PC-3 (cell line): ENCODE measurements at places on chromosomes 5 and 9. TPM values are rescaled to one million over a fixed set of nuclear protein-coding genes. Genes with fewer than 3 reads are reported as not detected.

The FBXL7 gene
- total RNA-seq: 0.18 TPM in 1 of 2 replicates, not detected in the other

The C5orf52 gene
- 0.84 TPM in 1 of 2 replicates, not detected in the other for total RNA-seq

The FGD3 gene
- 5.4 and 6.3 TPM in 2 replicates for total RNA-seq

- H3K27me3 ChIP-seq: no peaks in the 10 kb centered on the region
- no peaks in the 10 kb centered on the region for H3K4me1 ChIP-seq
- H3K4me3 ChIP-seq: no peak overlapping the region
These were observed 28.3 kb upstream of the GFPT2 start for GRCh38 chr5:180381428-180381827.

DNA sequence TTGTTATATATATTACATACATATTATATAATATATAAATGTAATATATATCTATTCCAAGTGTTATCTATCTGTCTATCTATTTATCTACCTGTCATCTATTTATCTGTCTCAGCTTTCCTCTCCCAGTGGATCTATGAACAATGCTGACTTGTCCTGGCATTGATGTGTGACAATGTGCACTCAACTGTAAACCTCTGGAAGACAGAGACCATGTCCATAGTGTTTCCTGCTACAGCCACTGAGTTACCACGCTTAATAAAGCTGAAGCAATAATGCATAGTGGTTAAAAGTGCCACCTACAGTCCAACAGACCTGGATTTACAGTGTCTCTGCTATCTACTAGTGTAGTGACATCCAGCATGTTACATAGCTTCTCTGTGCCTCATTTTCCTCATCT, 57.2 kb upstream of the TMED7 start:
- no peak overlapping the region for H3K4me3 ChIP-seq
- no peak overlapping the region for H3K27ac ChIP-seq
- H3K4me1 ChIP-seq: no peaks in the 10 kb centered on the region
- peaks cover 16% of the 10 kb centered on the region for H3K27me3 ChIP-seq
- H3K36me3 ChIP-seq: no peaks in the 10 kb centered on the region

GRCh38 chr5:133086366-133086875, 34.6 kb downstream of the HSPA4 start:
- H3K4me3 ChIP-seq: no peak overlapping the region
- no peak overlapping the region for H3K27ac ChIP-seq
- no peaks in the 10 kb centered on the region for H3K27me3 ChIP-seq
- DNase-seq: no peak
- no peaks in the 10 kb centered on the region for H3K4me1 ChIP-seq

- H3K36me3 ChIP-seq: no peaks in the 10 kb centered on the region
- peaks cover 23% of the 10 kb centered on the region for H3K4me1 ChIP-seq
- DNase-seq: peak; percentile 86
- H3K4me3 ChIP-seq: no peak overlapping the region
These were observed 5.5 kb downstream of the TTLL11 start for GRCh38 chr9:122087406-122088200.

DNA sequence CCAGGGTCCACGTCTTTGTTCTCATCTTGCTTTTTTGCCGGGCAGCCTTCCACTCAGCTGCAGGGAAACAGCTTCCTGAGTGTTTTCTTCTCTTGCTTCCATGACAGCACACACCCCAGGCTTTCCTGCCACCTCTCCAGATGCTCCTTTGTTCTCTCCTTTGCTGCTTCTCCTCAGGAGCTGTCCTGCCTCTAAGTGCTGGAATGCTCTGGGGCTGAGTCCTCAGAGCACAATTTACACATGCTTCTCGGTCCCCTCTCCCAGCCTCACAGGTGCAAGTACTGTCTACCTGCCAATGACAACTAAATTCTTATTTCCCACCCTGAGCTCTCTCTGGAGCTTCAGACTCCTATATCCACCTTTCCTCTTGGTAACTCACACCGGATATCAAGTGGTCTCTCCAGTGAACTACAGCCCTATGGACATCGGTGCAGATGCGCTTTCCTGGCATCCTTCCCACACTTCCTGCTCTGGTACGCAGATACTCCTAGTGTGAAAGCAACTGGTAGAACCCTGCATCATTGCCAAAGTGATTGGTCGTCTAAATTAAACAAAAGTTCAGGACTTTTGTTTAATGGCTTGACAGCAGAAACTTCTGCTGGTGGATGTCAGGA, 13.4 kb upstream of the ACSL6 start:
- no peak overlapping the region for H3K27ac ChIP-seq
- no peak for DNase-seq

DNA sequence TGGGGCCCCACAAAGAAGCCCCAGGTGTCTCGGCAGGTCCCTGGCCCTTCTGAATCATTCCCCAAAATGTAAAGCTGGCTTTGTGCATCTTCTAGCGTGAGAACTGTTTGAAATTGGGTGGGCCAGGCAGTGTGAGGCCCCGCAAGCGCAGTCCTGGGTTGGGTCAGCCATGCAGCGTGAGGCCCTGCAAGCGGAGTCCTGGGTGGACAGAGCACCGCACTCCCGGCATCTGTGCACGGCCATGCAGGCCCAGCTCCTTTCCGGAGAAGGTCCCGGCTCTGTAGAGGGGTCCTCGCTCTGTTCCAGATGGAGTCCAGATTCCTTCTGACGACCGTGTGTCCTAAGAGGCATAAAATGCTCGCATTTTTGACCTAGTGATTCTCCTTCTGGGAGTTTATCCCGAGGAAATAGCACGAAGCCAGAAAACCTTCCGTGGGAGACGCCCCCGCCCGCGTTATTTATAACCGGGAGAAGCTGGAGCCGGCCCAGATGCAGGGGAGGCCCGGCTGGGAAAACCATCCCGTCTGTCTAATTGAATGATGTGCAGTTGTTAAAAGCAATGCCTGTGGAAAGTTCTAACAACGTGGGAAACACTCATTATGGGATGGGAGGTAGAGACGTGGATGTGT, 19.4 kb upstream of the NOTCH1 start:
- no peak overlapping the region for H3K27ac ChIP-seq
- no peaks in the 10 kb centered on the region for H3K36me3 ChIP-seq
- H3K4me3 ChIP-seq: no peak overlapping the region
- DNase-seq: no peak
- peaks cover 12% of the 10 kb centered on the region for H3K4me1 ChIP-seq

DNA sequence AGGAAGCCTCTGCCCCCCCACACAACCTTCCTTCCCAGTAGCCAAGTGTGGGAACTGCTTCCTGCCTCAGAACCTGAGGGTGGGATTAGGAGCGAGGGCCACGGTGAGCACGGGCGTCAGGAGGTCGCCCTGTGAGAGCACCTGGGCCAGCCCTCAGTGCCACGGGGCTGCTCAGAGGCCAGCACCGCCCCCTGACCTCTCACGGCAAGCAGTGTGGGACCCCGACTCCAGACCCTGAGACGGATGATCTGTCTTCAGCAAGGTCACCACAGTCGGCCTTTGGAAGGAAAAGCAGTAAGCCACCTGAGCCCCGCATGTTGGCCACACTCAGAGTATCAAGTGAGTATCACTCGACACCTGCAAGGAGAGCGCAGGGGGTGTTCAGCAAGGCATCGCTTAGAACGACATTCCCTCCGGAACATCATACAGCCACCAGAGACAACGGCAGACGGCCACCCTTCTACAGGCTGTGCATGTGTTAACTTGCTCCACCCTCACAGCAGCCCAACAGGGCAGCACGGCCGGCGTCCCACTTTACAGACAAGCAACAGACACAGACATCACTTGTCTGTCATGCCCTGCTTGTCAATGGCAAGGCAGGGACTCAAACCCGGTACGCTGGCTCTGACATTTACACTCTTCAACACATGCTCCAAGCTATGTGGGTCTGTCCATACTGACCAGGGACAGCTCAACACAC, 50.2 kb downstream of the IPPK start:
- no peak overlapping the region for H3K27ac ChIP-seq
- peaks cover 6% of the 10 kb centered on the region; the same call in 1 of the 2 replicates for H3K4me1 ChIP-seq
- DNase-seq: no peak
- H3K36me3 ChIP-seq: peaks cover 10% of the 10 kb centered on the region; the same call in 1 of the 2 replicates

GRCh38 chr5:57302643-57303042, 128.8 kb downstream of the GPBP1 start:
- no peak overlapping the region for H3K4me3 ChIP-seq
- H3K4me1 ChIP-seq: peaks cover 20% of the 10 kb centered on the region

GRCh38 chr9:130051855-130052254, 1.9 kb upstream of the GPR107 start:
- peak overlapping the region; percentile 49 for H3K27ac ChIP-seq
- peak overlapping the region; percentile 95; the same call in 1 of the 2 replicates for H3K4me3 ChIP-seq
- no peaks in the 10 kb centered on the region for H3K36me3 ChIP-seq
- peaks cover 23% of the 10 kb centered on the region for H3K4me1 ChIP-seq
- H3K27me3 ChIP-seq: no peaks in the 10 kb centered on the region

DNA sequence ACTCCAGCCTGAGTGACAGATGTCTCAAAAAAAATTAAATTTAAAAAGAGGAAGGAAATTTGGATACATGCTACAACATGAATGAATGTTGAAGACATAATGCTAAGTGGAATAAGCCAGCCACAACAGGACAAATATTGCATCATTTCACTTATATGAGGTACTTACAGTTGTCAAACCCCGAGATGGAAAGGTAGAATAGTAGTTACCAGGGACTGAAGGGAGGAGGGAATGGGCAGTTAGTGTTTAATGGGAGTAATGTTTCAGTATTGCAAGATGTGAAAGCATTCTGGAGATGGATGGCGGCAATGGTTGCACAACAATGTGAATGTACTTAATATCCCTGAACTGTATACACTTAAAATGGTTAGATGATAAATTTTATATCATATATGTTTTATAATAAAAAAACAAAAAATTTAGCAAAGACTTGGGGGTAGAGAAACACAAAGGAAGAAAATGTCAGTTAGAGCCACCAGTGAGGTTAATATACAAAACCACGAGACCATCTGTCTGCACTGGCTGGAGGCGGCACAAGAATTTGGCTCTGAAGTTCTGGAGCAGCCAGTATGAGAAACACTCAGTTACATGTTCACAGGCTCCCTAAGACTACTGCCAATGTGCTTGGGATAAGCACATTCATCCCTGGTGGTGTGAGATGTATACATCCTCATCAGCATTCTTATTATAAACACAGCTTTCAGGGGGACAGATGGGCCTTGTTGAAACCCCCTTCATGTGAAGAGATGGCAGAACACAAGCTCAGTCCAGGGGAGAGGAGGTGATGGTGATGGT, 37.0 kb upstream of the RPS23 start:
- H3K36me3 ChIP-seq: peaks cover 3% of the 10 kb centered on the region; the same call in 1 of the 2 replicates
- H3K4me1 ChIP-seq: no peaks in the 10 kb centered on the region
- DNase-seq: no peak
- no peak overlapping the region for H3K4me3 ChIP-seq

DNA sequence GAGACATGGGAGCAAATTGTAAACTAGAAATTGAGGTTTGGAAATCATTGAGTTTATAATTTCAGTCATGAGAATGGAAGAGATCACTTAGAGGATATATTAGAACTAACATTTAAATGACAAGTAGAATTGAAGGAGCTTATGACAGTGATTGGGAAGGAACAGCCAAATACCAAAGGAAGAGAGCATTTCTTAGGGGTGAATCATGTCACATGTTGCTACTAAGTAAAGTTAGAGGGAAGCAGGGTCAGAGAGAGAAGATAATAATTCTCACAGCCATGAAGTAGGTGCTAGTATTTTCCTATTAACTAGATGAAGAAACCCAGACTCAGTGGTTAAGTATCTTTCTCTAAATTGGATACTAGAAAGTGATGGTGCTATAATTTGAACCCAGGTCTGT, 59.3 kb downstream of the COMMD10 start:
- H3K27ac ChIP-seq: no peak overlapping the region
- H3K4me3 ChIP-seq: no peak overlapping the region
- peaks cover 7% of the 10 kb centered on the region; the same call in 1 of the 2 replicates for H3K4me1 ChIP-seq
- peak; percentile 29 for DNase-seq

GRCh38 chr5:166166071-166166470, 2125.4 kb upstream of the WWC1 start:
- no peak overlapping the region for H3K4me3 ChIP-seq
- H3K36me3 ChIP-seq: no peaks in the 10 kb centered on the region
- H3K27ac ChIP-seq: no peak overlapping the region
- no peaks in the 10 kb centered on the region for H3K27me3 ChIP-seq

- no peak for DNase-seq
- H3K27ac ChIP-seq: no peak overlapping the region
- H3K4me1 ChIP-seq: no peaks in the 10 kb centered on the region
- H3K36me3 ChIP-seq: peaks cover 11% of the 10 kb centered on the region
These were observed 14.8 kb downstream of the REEP5 start for GRCh38 chr5:112907166-112907631.

- H3K4me1 ChIP-seq: no peaks in the 10 kb centered on the region
- H3K27me3 ChIP-seq: no peaks in the 10 kb centered on the region
- no peaks in the 10 kb centered on the region for H3K36me3 ChIP-seq
- no peak for DNase-seq
These were observed 47.2 kb downstream of the PTGS1 start for GRCh38 chr9:122418016-122418415.

DNA sequence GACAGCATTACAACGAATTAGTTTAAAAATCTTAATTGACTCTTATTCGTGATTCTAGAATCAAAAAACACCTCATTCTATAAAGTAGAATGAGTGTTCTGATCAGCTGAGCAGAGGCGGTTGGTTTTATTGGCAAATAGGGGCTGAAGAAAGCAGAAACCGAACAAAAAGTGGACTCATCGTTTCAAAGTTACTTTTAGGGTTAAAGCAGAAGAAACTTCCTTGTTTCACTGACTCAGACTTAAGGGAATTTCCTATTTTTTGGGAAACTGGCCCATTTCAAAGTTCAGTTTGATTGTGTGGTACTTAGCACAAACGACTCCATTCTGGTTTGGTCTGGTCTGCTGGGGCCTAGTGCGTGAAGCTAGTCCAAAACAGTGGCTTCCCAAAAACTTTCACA, 862 bp upstream of the NDUFB6 start:
- no peaks in the 10 kb centered on the region for H3K27me3 ChIP-seq
- peaks cover 17% of the 10 kb centered on the region for H3K4me1 ChIP-seq
- H3K4me3 ChIP-seq: peak overlapping the region; percentile 97; the same call in 1 of the 2 replicates

- no peaks in the 10 kb centered on the region for H3K36me3 ChIP-seq
- no peaks in the 10 kb centered on the region for H3K4me1 ChIP-seq
- H3K4me3 ChIP-seq: no peak overlapping the region
- no peak overlapping the region for H3K27ac ChIP-seq
- DNase-seq: no peak
- H3K27me3 ChIP-seq: peaks cover 39% of the 10 kb centered on the region
These were observed 21.8 kb downstream of the UNC5A start for GRCh38 chr5:176832162-176832561.

GRCh38 chr9:130990978-130991777, 17.8 kb upstream of the LAMC3 start:
- H3K36me3 ChIP-seq: no peaks in the 10 kb centered on the region
- no peak overlapping the region for H3K4me3 ChIP-seq
- DNase-seq: no peak
- H3K27ac ChIP-seq: no peak overlapping the region
- no peaks in the 10 kb centered on the region for H3K4me1 ChIP-seq
- H3K27me3 ChIP-seq: no peaks in the 10 kb centered on the region

- no peak overlapping the region for H3K27ac ChIP-seq
- H3K27me3 ChIP-seq: no peaks in the 10 kb centered on the region
- H3K36me3 ChIP-seq: peaks cover 7% of the 10 kb centered on the region; the same call in 1 of the 2 replicates
- no peak overlapping the region for H3K4me3 ChIP-seq
These were observed 96.4 kb upstream of the EDIL3 start for GRCh38 chr5:84480873-84481637.

- H3K27me3 ChIP-seq: peaks cover 28% of the 10 kb centered on the region; the same call in 1 of the 2 replicates
- DNase-seq: no peak
- no peak overlapping the region for H3K27ac ChIP-seq
- no peaks in the 10 kb centered on the region for H3K36me3 ChIP-seq
- H3K4me3 ChIP-seq: no peak overlapping the region
These were observed 59.5 kb downstream of the FAM114A2 start for GRCh38 chr5:153979028-153979783.
